EH (cell line): ENCODE measurements at places on chromosomes 11 and 22.
A peak's percentile ranks its signal among the peaks of the same experiment; 100 is the strongest.

- DNase-seq, result no peak
These were observed 429.2 kb downstream of the MN1 start for GRCh38 chr22:27372364-27372763.

GRCh38 chr11:44246726-44247125 is 63.2 kb downstream of the ALX4 start:
- DNase-seq, result peak; percentile 92

DNA sequence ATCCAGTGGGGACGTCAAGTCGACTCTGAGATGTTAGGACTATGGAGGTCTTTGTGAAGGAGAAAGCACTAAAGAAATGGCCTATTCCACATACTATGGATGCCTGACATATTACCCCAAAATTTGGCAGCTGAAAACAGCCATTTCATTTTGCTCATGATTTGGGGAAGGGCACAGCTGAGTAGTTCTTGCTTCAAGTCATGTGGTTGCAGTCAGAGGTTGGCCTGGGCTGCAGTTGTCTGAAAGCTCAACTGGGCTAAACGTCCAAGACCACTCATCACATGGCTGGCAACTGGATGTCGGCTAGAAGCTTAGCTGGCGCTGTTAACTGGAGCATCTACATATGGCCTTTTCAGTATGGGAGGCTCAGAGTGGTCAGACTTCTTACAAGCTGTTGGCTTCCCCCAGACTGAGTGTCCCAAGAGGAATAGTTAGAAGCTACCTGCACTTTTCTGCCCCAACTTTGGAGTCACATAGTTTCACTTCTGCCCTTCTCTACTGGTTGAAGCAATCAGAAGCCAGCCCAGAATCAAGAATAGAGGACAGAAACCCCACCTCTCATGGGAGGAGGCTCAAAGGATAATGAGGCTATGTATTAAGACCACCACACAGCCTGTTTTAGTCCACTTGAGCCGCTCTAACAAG is 14.1 kb downstream of the SLC35C1 start:
- DNase-seq, result no peak

DNA sequence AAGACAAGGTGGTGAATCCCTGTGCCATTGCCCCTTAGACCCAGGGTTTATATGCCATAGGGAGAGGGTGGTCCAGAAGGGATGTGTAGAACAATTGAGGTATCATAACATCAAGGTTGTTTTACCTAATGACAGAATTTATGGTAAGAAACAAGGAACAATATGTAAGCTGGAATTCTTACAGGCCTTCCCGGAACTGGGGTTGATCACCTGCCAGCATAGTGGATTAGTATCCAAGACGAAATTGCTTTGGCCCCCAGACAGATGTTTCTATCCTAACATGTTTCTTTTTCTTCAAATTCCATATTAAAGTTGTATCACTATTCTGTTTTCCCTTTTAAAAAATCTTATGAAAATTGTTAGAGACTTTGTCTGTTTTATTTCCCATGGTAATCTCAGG is 343.8 kb upstream of the ANO3 start:
- no peak for DNase-seq
